ENCODE measurements at places on chromosomes 13 and 19.
A peak's percentile ranks its signal among the peaks of the same experiment; 100 is the strongest.

GRCh38 chr13:52878831-52879230 lies 30.4 kb upstream of the PCDH8 start:
- no peaks in the 10 kb centered on the region for H3K36me3 ChIP-seq
- DNase-seq, result no peak
- H3K27me3 ChIP-seq, result peaks cover 50% of the 10 kb centered on the region
- no peak overlapping the region for H3K27ac ChIP-seq
- H3K4me3 ChIP-seq, result no peak overlapping the region

DNA sequence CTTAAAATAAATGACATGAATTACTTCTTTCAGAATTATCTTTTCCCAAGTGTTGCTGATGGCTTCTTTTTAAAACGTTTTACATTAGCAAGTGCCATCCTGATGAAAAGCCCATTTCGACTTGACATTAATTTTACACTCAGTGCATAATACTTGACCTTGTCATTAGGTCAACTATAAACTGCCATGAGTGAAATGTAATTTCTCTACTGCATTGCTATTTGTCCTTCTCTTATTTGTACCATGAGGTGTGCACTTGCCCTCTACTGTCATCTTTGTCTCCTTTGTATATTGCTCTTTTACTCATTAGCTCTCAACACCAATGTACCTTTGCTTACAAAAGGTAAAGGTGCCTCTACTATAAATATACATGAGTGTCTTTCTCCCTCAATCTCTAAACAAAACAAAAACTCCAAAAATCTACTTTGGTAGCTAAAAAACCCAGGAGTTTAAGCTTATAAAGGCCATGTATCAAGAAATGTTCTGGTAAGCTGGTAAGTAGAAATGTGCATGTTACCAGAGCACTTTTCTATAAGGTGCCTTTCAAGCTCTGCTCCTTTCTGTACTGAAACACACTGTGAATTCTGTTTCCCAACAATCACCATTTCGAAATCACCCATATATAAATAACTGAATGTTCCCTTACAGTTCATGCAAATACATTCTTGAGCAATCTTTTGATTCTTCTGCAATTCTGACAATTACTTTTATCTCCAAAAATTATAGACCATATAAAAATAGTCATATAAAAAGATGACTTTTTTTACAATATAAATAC lies 351.4 kb downstream of the SLITRK5 start:
- no peak for DNase-seq
- H3K27ac ChIP-seq, result no peak overlapping the region
- H3K4me3 ChIP-seq, result no peak overlapping the region

DNA sequence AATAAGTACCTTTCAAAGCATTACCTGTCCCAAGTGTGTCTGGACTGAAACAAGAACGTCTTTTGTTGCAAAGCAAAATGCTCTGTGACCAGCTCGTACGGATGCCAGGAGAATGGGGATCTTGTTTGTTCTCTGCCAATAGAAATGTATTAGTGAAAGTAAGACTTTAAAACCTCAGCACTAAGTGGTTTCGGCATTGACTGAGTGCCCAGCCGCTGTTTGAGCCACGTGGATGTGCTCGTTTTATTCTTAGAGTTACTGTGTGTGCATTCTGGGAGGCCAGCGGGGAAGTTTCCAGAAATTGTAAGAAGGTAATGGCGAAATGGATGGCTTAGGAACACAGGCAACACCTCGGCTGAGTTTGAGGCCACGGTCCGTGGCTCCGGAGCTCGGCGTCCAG lies 117.1 kb upstream of the USP29 start:
- H3K27ac ChIP-seq, result no peak overlapping the region
- H3K36me3 ChIP-seq, result no peaks in the 10 kb centered on the region

DNA sequence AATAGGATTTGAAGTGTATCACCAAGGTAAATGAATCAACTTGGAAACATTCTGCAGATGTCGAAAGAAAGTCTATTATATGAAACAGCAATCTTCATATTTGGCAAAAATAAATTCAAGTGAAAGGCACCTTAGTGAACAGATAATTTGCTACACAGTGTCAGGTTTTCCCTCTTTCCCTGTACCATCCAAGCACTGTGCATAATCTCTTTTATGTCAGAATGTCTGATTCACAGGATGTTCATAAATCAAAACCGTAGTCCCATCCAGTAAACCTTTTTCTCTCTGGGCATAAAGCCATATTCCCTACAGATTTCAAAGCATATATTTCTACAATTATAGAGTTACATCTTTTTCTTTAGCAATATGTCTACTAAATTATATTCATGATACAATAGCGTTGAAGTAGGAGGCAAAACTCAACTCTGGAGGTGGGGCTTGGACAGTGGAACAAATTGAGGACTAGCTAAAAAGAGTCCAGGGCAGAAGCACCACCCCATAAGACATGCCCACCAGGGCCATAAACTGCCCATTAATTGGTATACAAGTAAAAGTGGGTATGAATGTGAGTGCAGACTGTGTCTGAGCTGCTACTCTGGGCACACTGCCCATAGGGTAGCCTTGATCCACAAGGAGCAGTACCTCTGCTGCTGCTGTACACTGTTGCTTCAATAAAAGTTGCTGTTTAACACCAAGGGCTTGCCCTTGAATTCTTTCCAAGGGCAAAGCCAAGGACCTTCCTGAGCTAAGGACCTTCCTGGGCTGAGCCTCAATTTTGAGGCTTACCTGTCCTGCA lies 72.1 kb upstream of the MYCBP2 start:
- H3K27ac ChIP-seq, result no peak overlapping the region
- H3K27me3 ChIP-seq, result no peaks in the 10 kb centered on the region
- DNase-seq, result no peak
- H3K4me3 ChIP-seq, result no peak overlapping the region
- H3K36me3 ChIP-seq, result peaks cover 1% of the 10 kb centered on the region
- no peaks in the 10 kb centered on the region for H3K4me1 ChIP-seq

GRCh38 chr13:24280720-24281119 lies 28.7 kb upstream of the C1QTNF9 start:
- H3K36me3 ChIP-seq, result peaks cover 43% of the 10 kb centered on the region
- no peaks in the 10 kb centered on the region for H3K27me3 ChIP-seq
- DNase-seq, result no peak
- H3K4me1 ChIP-seq, result peaks cover 64% of the 10 kb centered on the region
- H3K27ac ChIP-seq, result peak overlapping the region; percentile 59
- H3K4me3 ChIP-seq, result no peak overlapping the region

- H3K4me3 ChIP-seq, result no peak overlapping the region
- H3K27me3 ChIP-seq, result no peaks in the 10 kb centered on the region
- H3K36me3 ChIP-seq, result no peaks in the 10 kb centered on the region
- DNase-seq, result no peak
- no peak overlapping the region for H3K27ac ChIP-seq
Observed at GRCh38 chr13:29270271-29270985, 325.1 kb downstream of the SLC7A1 start.

DNA sequence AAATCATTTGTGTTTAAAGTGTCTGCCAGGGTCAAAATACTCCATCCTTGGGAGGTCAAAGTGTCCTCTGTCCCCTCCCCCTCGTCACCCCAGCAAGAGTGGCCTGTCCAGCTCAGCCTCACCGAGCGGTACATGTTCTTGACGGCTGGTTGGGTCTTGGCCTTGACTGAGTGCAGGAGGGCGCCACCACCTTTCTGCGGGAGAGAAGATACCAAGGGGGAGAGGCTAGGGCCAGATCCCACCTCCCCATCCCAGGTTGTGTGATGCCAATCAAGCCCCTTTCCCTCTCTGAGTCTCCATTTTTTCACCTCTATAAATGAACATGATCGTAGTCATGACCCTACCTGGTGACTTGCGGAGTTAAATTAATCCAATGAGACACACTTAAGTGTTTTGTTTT lies 6.1 kb downstream of the CRB3 start:
- peaks cover 8% of the 10 kb centered on the region for H3K4me1 ChIP-seq
- DNase-seq, result no peak
- no peaks in the 10 kb centered on the region for H3K27me3 ChIP-seq

GRCh38 chr19:7706188-7706954 lies 4.4 kb upstream of the FCER2 start:
- no peaks in the 10 kb centered on the region for H3K27me3 ChIP-seq
- peaks cover 26% of the 10 kb centered on the region for H3K4me1 ChIP-seq
- H3K27ac ChIP-seq, result peak overlapping the region; percentile 93
- H3K4me3 ChIP-seq, result peak overlapping the region; percentile 58
- no peaks in the 10 kb centered on the region for H3K36me3 ChIP-seq

DNA sequence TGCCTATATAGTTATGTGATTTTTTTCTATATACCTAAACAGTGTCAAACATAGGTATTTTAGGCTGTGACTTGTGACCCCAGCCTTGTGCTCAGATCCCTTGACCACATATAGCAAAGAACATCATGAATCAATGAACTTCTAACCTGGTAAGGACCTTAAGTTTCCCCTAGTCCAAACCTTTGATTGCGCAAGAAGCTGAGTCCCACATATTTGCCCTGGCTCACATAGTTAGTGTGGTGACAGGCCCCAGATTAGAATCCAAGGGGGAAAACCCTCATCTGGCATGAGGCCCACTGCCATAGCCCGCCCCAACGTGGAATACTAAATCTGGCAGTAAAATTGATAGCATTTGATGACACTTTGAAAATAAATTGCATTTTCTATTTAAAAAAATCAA lies 171.8 kb downstream of the MZT1 start:
- H3K36me3 ChIP-seq, result no peaks in the 10 kb centered on the region
- H3K4me1 ChIP-seq, result no peaks in the 10 kb centered on the region
- no peak for DNase-seq

- no peak overlapping the region for H3K4me3 ChIP-seq
- no peaks in the 10 kb centered on the region for H3K27me3 ChIP-seq
- no peaks in the 10 kb centered on the region for H3K36me3 ChIP-seq
- H3K27ac ChIP-seq, result no peak overlapping the region
- H3K4me1 ChIP-seq, result no peaks in the 10 kb centered on the region
Observed at GRCh38 chr13:43684963-43685725, 101.6 kb downstream of the ENOX1 start.

GRCh38 chr19:58294743-58295374 lies 10.3 kb upstream of the ERVK3-1 start:
- DNase-seq, result no peak
- H3K27me3 ChIP-seq, result no peaks in the 10 kb centered on the region
- H3K36me3 ChIP-seq, result peaks cover 20% of the 10 kb centered on the region
- H3K4me1 ChIP-seq, result peaks cover 5% of the 10 kb centered on the region
- no peak overlapping the region for H3K27ac ChIP-seq

DNA sequence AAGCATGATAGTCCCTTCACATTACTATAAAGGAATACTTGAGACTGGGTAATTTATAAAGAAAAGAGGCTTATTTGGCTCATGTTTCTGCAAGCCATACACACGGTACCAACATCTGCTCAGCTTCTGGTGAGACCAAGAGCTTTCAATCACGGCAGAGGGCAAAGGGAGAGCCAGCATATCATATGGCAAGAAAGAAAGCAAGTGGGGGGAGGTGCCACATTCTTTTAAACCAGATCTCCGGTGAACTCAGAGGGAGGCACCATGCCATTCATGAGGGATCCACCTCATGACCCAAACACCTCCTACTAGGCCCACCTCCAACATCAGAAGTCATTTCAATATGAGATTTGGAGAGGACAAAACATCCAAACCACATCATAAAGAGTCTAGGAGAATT lies 20.3 kb downstream of the XPO4 start:
- peak overlapping the region; percentile 6 for H3K27ac ChIP-seq
- H3K36me3 ChIP-seq, result peaks cover 5% of the 10 kb centered on the region
- H3K4me3 ChIP-seq, result no peak overlapping the region
- no peaks in the 10 kb centered on the region for H3K27me3 ChIP-seq
- DNase-seq, result no peak
- peaks cover 47% of the 10 kb centered on the region for H3K4me1 ChIP-seq

DNA sequence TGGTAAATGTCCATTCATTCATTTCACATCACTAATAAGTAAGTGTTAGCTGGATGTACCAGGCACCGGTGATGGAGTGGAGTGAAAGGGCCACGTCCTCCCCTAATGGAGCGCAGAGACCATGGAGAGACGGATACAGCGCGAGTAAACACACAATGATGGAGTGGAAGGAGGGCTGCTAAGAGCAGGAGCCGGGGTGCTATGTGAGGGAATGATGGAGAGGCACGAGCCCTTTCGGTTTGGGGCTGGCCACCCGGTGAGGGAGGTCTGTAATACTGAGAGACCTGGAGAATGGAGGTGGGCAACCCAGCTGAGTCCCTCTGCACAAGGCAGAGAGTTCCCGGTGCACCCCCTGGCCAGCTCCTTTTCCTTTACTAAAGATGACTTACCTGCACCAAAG lies 53.7 kb downstream of the PEPD start:
- no peaks in the 10 kb centered on the region for H3K27me3 ChIP-seq
- peaks cover 3% of the 10 kb centered on the region for H3K36me3 ChIP-seq
- H3K27ac ChIP-seq, result no peak overlapping the region
- no peak overlapping the region for H3K4me3 ChIP-seq

GRCh38 chr13:25881971-25882451 lies 169.8 kb downstream of the SHISA2 start:
- no peak for DNase-seq
- no peak overlapping the region for H3K27ac ChIP-seq
- peaks cover 13% of the 10 kb centered on the region for H3K4me1 ChIP-seq
- no peaks in the 10 kb centered on the region for H3K36me3 ChIP-seq

GRCh38 chr13:94711561-94712286 lies 621 bp downstream of the SOX21 start:
- H3K27me3 ChIP-seq, result peaks cover 76% of the 10 kb centered on the region
- DNase-seq, result no peak
- H3K4me3 ChIP-seq, result no peak overlapping the region
- H3K36me3 ChIP-seq, result peaks cover 3% of the 10 kb centered on the region
- no peak overlapping the region for H3K27ac ChIP-seq
- peaks cover 9% of the 10 kb centered on the region for H3K4me1 ChIP-seq

DNA sequence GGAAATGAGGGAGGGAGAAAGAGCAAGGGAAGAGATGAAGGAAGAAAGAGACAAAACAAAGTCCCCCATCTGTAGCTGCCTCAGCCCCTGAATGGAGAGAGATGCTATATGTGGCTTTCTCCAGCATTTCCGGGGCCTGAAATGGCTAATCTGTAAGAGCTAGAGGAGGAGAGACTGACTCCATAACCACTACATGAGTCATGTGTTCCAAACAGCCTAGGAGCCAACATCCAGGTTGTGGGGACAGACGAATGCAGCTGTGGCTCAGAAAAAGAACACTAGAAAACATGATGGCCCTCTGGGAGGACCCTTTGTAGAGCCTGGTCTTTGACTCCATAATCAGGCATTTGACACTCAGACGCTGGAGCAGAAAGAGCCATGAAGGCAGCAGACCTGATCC lies 292.0 kb upstream of the ZNF507 start:
- no peaks in the 10 kb centered on the region for H3K4me1 ChIP-seq
- H3K36me3 ChIP-seq, result no peaks in the 10 kb centered on the region
- H3K4me3 ChIP-seq, result no peak overlapping the region
- DNase-seq, result no peak
- peaks cover 17% of the 10 kb centered on the region for H3K27me3 ChIP-seq

DNA sequence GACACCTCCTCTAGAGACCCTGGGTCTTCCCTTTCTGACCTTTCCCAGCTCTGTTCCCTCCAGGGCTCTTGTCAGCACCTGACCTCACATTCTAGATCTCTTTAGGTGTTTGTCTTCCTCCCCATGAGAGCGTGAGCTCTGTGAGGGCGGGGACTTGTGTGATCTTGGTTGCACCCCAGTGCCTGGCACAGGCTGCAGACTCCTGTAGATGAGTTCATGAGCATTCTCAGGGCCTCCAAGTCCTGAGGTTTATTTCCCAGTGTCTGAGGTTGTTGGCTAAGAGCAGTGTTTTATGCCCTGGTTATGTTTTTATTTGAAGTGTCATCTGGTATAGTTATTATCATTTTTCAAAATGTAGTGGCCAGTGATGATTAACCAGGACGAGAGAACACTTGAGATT lies 596 bp downstream of the CEACAM4 start:
- H3K4me3 ChIP-seq, result no peak overlapping the region
- no peak overlapping the region for H3K27ac ChIP-seq
- peaks cover 67% of the 10 kb centered on the region for H3K27me3 ChIP-seq
- H3K36me3 ChIP-seq, result peaks cover 3% of the 10 kb centered on the region
- no peaks in the 10 kb centered on the region for H3K4me1 ChIP-seq
- DNase-seq, result no peak

- peaks cover 13% of the 10 kb centered on the region for H3K27me3 ChIP-seq
- peaks cover 2% of the 10 kb centered on the region for H3K36me3 ChIP-seq
- H3K4me1 ChIP-seq, result peaks cover 17% of the 10 kb centered on the region
- no peak for DNase-seq
- no peak overlapping the region for H3K27ac ChIP-seq
Observed at GRCh38 chr19:48415806-48416221, 22.3 kb downstream of the GRIN2D start.
